ENCODE measurements at places on chromosomes 6 and 20.

- H3K4me1 ChIP-seq, result peaks cover 44% of the 10 kb centered on the region
- peak; percentile 43 for DNase-seq
- no peak overlapping the region for H3K4me3 ChIP-seq
- peaks cover 4% of the 10 kb centered on the region for H3K36me3 ChIP-seq
- H3K27ac ChIP-seq, result no peak overlapping the region
Observed at GRCh38 chr6:11618533-11618932, 81.0 kb downstream of the TMEM170B start.

DNA sequence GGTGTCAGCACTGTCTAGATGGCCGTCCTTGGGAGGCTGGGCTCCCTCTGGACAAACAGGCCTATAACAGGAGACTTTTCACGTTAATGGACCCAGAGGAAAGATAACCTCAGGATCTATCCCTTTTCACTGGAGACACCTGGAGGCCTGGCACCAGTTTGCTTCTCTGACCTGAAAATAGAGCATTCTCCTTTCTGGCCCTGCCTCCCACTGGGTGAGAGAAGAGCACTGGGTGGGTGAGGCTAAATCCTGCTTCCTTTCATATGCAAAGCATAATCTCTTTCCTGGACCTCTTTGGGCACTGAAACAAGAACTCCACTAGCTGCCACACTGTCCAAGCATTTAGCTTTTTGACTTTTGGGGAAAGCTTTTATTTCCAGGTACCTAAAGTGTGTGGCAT is 78.3 kb downstream of the FOXO3 start:
- H3K27me3 ChIP-seq, result no peaks in the 10 kb centered on the region
- H3K4me3 ChIP-seq, result no peak overlapping the region
- H3K27ac ChIP-seq, result no peak overlapping the region
- 0 out of 2 replicates have a peak, but pooled peaks cover 4% of the 10 kb centered on the region for H3K4me1 ChIP-seq
- no peak for DNase-seq
- H3K36me3 ChIP-seq, result no peaks in the 10 kb centered on the region

GRCh38 chr6:169786349-169786748 is 34.9 kb downstream of the ERMARD start:
- H3K27ac ChIP-seq, result no peak overlapping the region
- H3K27me3 ChIP-seq, result peaks cover 16% of the 10 kb centered on the region
- H3K4me3 ChIP-seq, result no peak overlapping the region
- H3K4me1 ChIP-seq, result peaks cover 13% of the 10 kb centered on the region

DNA sequence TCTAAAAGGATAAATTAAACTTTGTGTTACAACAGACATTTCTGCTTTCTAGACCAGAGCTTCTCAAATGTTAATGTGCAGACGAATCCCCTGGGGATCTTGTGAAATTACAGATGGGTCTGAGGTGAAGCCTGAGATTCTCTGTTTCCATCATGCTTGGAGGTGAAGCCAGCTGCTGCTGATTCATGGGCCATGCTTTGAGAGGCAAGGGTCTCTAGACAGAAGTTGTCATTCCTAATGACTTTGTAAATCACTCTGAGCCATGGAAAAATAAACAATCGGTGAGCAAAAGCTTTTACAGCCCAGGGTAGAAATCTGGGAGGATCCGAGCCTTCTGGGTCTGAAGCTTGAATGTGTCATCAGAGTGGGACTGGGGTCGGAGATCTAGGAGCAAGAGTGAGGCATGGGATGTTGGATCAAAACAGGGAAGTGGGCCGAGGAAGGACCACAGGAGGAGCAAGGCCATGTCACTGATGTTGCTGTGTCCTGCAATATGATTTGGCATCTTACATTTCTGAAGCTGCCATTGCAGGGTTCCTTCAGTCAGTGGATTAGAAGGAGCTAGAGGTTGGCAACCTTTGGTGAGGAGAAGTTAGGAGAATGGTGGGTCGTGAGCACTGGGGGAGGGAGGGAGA is 77.3 kb downstream of the TRMT11 start:
- H3K4me3 ChIP-seq, result no peak overlapping the region
- no peaks in the 10 kb centered on the region for H3K36me3 ChIP-seq
- peak; percentile 38 for DNase-seq
- H3K27me3 ChIP-seq, result no peaks in the 10 kb centered on the region

DNA sequence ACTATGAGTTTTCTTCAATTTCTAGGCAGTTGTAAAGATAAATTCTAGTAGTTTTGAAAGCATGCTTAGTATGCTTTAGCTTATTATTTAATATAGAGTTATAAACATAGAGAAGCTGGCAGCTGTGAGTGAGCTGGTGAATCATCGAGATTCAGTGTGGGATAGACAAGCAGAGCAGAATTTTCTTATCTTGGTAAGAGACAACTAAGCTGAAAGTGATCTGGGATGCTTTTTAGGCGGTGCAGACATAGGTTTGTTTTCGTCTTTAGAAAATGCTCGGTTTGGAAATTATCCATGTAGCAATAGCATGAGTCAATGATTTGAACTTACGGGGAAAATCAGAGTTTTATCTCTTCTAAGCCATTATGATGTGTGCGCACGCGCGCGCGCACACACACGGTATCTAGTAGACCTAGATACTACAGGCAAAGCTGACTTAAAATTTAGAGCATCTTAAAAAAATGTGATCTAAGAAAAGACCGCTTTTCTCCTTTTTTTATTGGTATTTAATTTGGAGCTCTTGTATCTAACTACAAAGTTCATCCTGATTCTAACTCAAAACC is 128.3 kb upstream of the MAP3K7 start:
- H3K4me1 ChIP-seq, result no peaks in the 10 kb centered on the region
- no peak overlapping the region for H3K27ac ChIP-seq
- DNase-seq, result no peak

DNA sequence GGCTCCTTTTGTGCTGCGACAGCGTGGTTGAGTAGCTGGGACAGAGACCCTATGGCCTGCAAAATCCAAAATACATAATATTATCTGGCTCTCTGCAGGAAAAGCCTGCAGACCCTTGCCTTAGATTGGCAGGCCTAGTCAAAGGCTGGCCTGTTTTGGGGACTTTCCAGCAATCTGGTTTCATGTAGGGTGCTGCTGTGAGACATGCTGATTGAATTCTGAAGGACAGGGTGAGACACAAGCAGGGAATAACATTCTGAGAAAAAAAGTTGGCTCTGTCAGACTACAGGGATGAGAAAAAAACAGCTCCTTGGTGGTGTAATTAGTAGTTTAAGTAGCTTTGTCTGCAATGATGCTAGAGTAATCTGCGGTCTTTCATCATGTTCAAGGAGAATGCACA is 402.7 kb upstream of the AGPAT4 start:
- DNase-seq, result no peak
- H3K4me1 ChIP-seq, result no peaks in the 10 kb centered on the region
- H3K27ac ChIP-seq, result no peak overlapping the region
- H3K4me3 ChIP-seq, result no peak overlapping the region
- H3K36me3 ChIP-seq, result no peaks in the 10 kb centered on the region

- H3K4me3 ChIP-seq, result no peak overlapping the region
- no peak for DNase-seq
- H3K27ac ChIP-seq, result no peak overlapping the region
- no peaks in the 10 kb centered on the region for H3K36me3 ChIP-seq
- no peaks in the 10 kb centered on the region for H3K27me3 ChIP-seq
- H3K4me1 ChIP-seq, result peaks cover 2% of the 10 kb centered on the region
Observed at GRCh38 chr6:36821581-36822335, 17.5 kb downstream of the CPNE5 start.

- H3K27me3 ChIP-seq, result no peaks in the 10 kb centered on the region
- H3K4me3 ChIP-seq, result no peak overlapping the region
- peaks cover 24% of the 10 kb centered on the region for H3K4me1 ChIP-seq
- DNase-seq, result no peak
- no peaks in the 10 kb centered on the region for H3K36me3 ChIP-seq
Observed at GRCh38 chr6:44727651-44728630, 340.4 kb downstream of the CDC5L start.

- peak overlapping the region; percentile 63 for H3K4me3 ChIP-seq
- DNase-seq, result no peak
- peaks cover 12% of the 10 kb centered on the region for H3K4me1 ChIP-seq
- H3K36me3 ChIP-seq, result no peaks in the 10 kb centered on the region
Observed at GRCh38 chr6:49462599-49462926, 490 bp downstream of the MMUT start.

- no peaks in the 10 kb centered on the region for H3K36me3 ChIP-seq
- DNase-seq, result no peak
- H3K27me3 ChIP-seq, result no peaks in the 10 kb centered on the region
- no peaks in the 10 kb centered on the region for H3K4me1 ChIP-seq
- no peak overlapping the region for H3K4me3 ChIP-seq
Observed at GRCh38 chr20:57835588-57836455, 126.0 kb upstream of the PMEPA1 start.

DNA sequence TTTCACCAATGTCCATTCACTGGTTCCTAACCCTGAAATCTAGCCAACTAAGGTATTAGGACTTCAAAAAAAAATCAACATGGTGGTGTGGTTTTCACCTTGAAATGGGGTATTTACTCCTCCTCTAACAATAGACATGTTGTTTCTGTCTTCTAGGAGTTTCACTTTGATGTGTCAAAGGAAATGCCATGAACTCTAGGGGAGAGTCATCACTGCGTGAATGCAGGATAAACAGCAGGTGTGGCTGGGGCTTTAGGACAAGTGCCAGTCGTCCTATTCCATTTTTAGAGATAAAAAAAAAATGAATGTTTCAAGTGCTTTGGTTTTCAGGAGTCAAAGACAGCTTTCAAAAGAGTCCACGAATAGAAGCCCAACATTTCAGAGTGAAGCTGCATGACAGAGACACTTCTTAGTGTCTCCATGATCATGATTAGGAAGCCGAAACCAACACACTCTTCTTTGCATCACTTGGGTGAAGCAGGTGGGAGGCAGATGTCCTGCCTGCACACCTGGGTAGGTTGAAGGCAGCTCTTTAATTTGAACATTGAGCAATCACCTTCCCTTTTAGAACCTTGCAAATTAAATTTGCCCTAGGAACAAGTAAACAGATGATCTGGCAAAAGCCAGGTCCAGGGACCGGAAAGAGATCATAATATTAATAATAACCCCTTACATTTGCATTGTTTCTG is 328.5 kb upstream of the PRDM1 start:
- peaks cover 22% of the 10 kb centered on the region for H3K4me1 ChIP-seq
- no peak overlapping the region for H3K27ac ChIP-seq
- H3K4me3 ChIP-seq, result no peak overlapping the region

DNA sequence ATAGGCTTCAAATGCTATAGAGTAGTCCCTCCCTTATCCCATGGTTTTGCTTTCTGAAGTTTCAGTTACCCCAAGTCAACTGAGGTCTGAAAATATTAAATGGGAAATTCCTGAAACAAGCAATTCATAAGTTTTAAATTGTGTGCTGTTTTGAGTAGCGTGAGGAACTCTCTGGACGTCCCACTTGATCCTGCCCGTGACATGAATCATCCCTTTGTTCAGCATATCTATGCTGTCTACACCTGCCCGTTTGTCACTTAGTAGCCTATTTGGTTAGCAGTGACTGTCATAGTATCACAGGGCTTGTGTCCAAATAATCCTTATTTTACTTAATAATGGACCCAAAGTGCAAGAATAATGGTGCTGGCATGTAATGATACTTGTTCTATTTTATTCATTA is 5.0 kb downstream of the PCMT1 start:
- H3K4me1 ChIP-seq, result peaks cover 11% of the 10 kb centered on the region
- no peak overlapping the region for H3K4me3 ChIP-seq
- H3K27me3 ChIP-seq, result no peaks in the 10 kb centered on the region
- no peak for DNase-seq

DNA sequence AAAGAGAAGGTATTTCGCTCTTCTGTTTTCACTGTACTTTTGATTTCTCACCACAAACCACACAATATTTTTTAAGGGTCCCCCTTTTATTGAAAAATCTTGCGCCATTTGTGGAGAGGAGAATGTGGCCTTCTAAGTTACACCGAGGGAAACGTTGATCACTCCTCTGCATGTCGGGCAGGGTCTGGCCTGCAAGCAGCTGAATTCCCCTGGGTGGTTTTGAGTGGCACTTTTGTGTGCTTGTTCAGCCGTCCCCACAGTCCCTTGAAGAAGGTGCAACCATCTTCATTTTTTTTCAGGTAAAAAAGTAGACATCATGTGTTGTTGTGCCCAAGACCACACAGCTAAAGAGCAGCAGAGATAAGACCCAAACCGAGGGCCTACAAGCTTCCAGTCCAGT is 6.1 kb downstream of the GPR31 start:
- no peak for DNase-seq
- no peak overlapping the region for H3K27ac ChIP-seq
- H3K27me3 ChIP-seq, result no peaks in the 10 kb centered on the region
- no peak overlapping the region for H3K4me3 ChIP-seq

GRCh38 chr6:130494729-130495128 is 128.9 kb downstream of the TMEM200A start:
- H3K27ac ChIP-seq, result no peak overlapping the region
- H3K36me3 ChIP-seq, result no peaks in the 10 kb centered on the region
- no peaks in the 10 kb centered on the region for H3K27me3 ChIP-seq
- no peak for DNase-seq
- H3K4me3 ChIP-seq, result no peak overlapping the region
- no peaks in the 10 kb centered on the region for H3K4me1 ChIP-seq

DNA sequence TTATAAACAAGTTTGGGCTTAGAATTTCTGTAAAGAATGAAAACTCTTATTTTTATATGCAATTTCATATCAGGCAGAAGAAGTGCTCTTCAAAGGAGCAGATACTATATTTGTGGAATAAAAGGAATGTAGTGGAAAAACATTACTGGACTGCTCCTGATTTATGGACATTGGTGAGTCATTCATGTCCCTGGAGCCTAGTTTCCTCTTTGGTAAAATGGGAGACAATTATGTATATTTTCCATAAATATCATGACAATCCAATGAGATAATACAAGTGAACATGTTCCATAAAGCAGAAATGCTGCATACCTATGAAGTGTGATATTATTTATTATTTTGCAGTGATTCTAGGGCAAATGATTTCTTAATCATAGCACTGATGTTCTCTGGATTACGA is 445.8 kb upstream of the CITED2 start:
- no peaks in the 10 kb centered on the region for H3K27me3 ChIP-seq
- H3K4me3 ChIP-seq, result no peak overlapping the region
- H3K27ac ChIP-seq, result no peak overlapping the region
- no peaks in the 10 kb centered on the region for H3K36me3 ChIP-seq

DNA sequence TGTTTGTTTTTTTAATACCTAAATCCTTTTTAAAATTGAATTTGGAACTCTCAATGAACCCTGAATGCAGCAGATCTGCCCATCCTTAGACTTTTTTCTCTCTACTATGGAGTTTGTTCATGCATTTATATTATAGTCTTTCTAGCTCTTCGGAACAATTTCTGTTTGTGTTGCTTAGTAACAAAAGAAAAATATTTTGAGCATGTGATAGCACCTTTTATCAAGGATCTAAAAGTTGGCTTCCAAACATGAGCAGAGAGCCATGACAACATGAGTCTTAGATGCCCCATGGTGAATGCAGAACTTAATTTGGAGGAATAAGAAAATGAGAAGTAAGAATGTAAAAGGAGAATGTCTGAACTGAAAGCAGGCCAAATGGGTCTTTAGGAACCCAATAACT is 133.7 kb downstream of the EDN1 start:
- H3K4me3 ChIP-seq, result no peak overlapping the region
- no peaks in the 10 kb centered on the region for H3K27me3 ChIP-seq
- H3K36me3 ChIP-seq, result no peaks in the 10 kb centered on the region
- peak overlapping the region; percentile 34 for H3K27ac ChIP-seq
- no peak for DNase-seq

Measured in SJSA1 (cell line).